ENCODE measurements at places on chromosomes 16 and 17. TPM values are rescaled to one million over a fixed set of nuclear protein-coding genes. Genes with fewer than 3 reads are reported as not detected.

The B4GALNT2 gene
- total RNA-seq, result 75.9 TPM

The SSTR5 gene
- not detected for total RNA-seq

The GH1 gene
- total RNA-seq, result not detected

The TOM1L1 gene
- total RNA-seq, result 103 TPM

The ACLY gene
- total RNA-seq, result 39.2 TPM

GRCh38 chr17:45234641-45235415, 13.1 kb downstream of the FMNL1 start:
- peaks cover 3% of the 10 kb centered on the region for H3K27me3 ChIP-seq
- H3K4me3 ChIP-seq, result no peak overlapping the region
- no peaks in the 10 kb centered on the region for H3K4me1 ChIP-seq
- no peak for DNase-seq
- H3K27ac ChIP-seq, result no peak overlapping the region

- no peak overlapping the region for H3K27ac ChIP-seq
- H3K27me3 ChIP-seq, result no peaks in the 10 kb centered on the region
- DNase-seq, result no peak
- no peak overlapping the region for H3K4me3 ChIP-seq
Measured at GRCh38 chr16:47705266-47705665, 244.1 kb downstream of the PHKB start.

DNA sequence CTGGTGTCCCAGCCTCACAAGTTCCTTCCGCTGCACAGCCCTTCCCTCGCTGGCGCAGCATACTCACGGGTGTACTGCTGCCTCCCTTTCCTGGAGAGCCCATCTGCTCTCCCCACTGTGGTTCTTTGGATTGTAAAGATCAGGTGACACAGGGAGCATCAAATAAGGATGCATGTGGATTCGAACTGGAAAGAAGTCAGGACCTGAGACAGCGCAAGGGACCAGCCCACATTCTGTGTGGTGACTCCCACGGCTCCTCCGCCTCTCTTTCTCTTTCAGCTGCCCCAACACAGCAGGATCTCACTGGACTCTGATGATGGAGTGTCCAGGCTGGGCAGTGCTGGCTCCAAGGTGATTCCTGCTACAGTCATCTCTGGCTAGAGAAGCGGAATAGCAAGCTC, 8.1 kb downstream of the LDAF1 start:
- H3K4me3 ChIP-seq, result no peak overlapping the region
- H3K36me3 ChIP-seq, result no peaks in the 10 kb centered on the region
- H3K27ac ChIP-seq, result no peak overlapping the region
- H3K4me1 ChIP-seq, result peaks cover 18% of the 10 kb centered on the region
- no peak for DNase-seq

DNA sequence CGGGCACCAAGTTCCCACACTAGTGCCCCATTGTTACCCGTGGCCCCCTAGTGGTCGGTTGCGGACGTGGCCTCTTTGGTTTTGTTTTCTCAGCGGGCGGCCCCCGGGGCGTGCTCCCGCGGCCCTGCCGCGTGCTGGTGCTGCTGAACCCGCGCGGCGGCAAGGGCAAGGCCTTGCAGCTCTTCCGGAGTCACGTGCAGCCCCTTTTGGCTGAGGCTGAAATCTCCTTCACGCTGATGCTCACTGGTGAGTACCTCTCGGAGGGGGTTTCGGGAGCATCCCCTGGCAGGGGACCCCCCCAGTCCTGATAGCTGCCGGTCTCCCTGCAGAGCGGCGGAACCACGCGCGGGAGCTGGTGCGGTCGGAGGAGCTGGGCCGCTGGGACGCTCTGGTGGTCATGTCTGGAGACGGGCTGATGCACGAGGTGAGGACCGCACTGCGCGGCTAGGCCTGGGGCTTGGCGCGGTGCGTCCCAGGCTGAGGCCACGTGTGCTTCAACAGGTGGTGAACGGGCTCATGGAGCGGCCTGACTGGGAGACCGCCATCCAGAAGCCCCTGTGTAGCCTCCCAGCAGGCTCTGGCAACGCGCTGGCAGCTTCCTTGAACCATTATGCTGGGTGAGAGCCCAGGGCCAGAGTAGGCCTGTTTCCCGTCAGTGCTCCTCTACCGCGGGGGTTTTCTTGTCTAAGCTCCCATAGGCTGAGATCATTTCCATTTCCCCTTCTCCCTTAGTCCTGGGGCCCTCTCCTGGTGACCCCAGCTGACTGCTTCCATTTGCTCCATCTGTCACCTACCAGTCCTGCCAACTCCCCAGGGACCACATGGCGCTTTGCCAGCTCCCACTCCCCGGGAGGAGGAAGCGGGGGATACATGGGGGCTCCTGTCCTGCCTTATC, 1.7 kb downstream of the SPHK1 start:
- H3K36me3 ChIP-seq, result no peaks in the 10 kb centered on the region
- peak overlapping the region; percentile 66 for H3K4me3 ChIP-seq
- H3K27ac ChIP-seq, result peak overlapping the region; percentile 75
- H3K27me3 ChIP-seq, result peaks cover 18% of the 10 kb centered on the region

DNA sequence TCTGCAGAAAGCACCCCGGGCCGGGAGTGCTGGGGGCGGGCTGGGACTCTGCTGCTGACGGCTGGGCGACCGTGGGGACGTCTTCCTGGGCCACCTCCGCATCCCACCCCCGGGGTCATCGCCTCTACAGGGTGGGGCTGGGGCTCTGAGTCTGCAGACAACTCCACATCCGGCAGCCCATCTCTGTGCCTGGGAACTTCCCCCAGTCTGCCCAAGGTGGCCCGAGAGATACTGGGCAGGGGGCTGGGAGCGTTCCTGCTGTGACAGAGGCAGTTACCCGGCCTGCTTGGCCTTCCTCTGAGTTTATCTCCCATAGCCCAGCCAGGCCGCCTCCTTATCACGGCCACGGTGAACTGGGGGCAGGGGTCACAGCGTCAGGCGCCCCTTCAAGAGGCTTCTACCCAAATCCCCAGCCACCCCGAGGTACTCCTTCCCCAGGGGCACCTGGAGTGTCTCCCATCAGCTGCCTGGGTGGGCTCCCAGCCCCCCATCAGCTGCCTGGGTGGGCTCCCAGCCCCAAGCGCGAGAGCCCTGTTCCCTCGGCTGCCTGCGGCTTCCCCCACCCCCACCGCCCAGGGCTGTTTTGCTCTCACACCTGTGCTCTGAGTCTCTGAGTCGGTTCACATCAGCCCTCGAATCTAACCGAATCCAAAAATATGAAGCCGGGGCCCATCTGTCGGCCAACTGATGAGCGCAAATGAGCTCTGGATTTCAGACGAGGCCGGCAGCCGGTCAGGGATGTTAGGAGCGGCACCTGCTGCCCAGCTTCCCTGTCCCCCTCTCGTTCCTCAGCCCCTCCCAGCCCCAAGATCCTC, 15.6 kb upstream of the CBFA2T3 start:
- no peak overlapping the region for H3K27ac ChIP-seq
- no peaks in the 10 kb centered on the region for H3K36me3 ChIP-seq
- H3K4me1 ChIP-seq, result no peaks in the 10 kb centered on the region
- peaks cover 53% of the 10 kb centered on the region for H3K27me3 ChIP-seq

DNA sequence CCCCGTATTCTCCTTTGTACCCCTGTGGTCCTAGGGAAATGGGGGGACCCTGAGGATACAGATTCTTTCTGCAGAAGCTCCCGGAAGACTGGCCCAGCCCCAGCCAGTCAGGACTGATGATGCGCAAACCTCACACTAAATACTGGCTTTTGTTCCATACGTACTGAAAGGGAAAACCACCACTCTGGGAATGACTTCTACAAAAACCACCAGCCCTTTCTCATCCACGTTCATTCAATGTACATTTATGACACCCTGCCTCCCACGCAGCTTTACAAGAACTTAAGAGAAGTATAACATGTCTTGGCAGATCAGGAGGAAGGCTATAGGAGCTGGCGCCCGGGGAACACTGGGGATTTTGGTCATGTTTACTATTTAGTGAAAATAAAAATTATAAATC, 70.6 kb downstream of the MARCHF10 start:
- no peaks in the 10 kb centered on the region for H3K36me3 ChIP-seq
- no peak for DNase-seq
- no peak overlapping the region for H3K4me3 ChIP-seq
- H3K27ac ChIP-seq, result no peak overlapping the region
- H3K27me3 ChIP-seq, result no peaks in the 10 kb centered on the region

- peak; percentile 89 for DNase-seq
- H3K4me3 ChIP-seq, result peak overlapping the region; percentile 13
- no peak overlapping the region for H3K27ac ChIP-seq
- H3K27me3 ChIP-seq, result no peaks in the 10 kb centered on the region
- H3K4me1 ChIP-seq, result no peaks in the 10 kb centered on the region
Measured at GRCh38 chr16:28935924-28936783, 4.4 kb downstream of the CD19 start.

- DNase-seq, result no peak
- no peaks in the 10 kb centered on the region for H3K27me3 ChIP-seq
- H3K4me3 ChIP-seq, result no peak overlapping the region
- no peaks in the 10 kb centered on the region for H3K4me1 ChIP-seq
- no peaks in the 10 kb centered on the region for H3K36me3 ChIP-seq
Measured at GRCh38 chr16:84421081-84421937, 53.0 kb downstream of the ATP2C2 start.

DNA sequence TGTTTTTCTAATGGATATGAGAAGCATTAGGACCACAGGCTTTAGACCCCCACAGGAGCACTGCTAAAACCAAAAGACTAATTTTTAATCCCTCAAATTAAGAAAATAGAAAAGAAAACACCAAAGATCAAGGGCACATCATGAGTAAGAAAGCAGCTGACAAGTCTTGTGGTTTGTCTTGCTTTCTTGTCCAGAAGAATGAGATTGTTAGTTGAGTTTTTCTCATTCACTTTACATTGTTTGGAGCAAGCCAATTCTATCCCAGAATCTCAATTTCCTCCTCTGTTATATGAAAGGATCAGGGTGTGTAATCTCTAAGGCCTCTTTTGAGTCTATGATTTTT, 899.0 kb downstream of the KCNJ2 start:
- H3K4me3 ChIP-seq, result no peak overlapping the region
- no peaks in the 10 kb centered on the region for H3K27me3 ChIP-seq
- no peak for DNase-seq
- no peak overlapping the region for H3K27ac ChIP-seq
- H3K4me1 ChIP-seq, result no peaks in the 10 kb centered on the region
- no peaks in the 10 kb centered on the region for H3K36me3 ChIP-seq

GRCh38 chr17:8469964-8470363, 34.3 kb downstream of the NDEL1 start:
- no peaks in the 10 kb centered on the region for H3K4me1 ChIP-seq
- H3K27ac ChIP-seq, result no peak overlapping the region
- H3K27me3 ChIP-seq, result no peaks in the 10 kb centered on the region
- no peak for DNase-seq

- no peak overlapping the region for H3K4me3 ChIP-seq
- H3K27me3 ChIP-seq, result no peaks in the 10 kb centered on the region
- no peaks in the 10 kb centered on the region for H3K4me1 ChIP-seq
- H3K36me3 ChIP-seq, result no peaks in the 10 kb centered on the region
Measured at GRCh38 chr16:86252596-86252995, 257.7 kb upstream of the FOXF1 start.

All from transverse colon (tissue), 4 donors.